ENCODE measurements at places on chromosomes 2 and 18.

GRCh38 chr2:178194600-178195389, 483 bp downstream of the OSBPL6 start:
- peak; percentile 66 for DNase-seq

DNA sequence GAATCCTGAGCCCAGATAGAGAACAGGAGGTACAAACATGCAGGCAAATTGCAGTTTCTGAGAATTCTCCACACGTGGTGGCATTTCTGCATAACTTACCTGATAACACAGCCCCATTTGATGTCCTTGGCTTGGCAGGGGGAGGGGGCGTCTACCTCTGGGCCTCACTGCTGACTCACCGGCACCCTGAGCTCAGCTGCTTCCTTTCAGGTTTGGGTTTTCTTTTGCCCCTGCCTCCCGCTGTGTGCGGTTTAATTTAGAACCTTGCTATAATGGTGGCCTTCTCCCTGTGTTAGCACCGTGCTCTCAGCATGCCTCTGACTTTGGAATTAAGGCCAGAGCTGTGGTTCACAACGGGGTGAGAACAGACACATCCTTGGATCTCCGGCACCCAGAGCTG, 4.4 kb downstream of the CTIF start:
- no peak for DNase-seq

- DNase-seq = no peak
These were observed 26.8 kb downstream of the PKDCC start for GRCh38 chr2:42074661-42075060.

DNA sequence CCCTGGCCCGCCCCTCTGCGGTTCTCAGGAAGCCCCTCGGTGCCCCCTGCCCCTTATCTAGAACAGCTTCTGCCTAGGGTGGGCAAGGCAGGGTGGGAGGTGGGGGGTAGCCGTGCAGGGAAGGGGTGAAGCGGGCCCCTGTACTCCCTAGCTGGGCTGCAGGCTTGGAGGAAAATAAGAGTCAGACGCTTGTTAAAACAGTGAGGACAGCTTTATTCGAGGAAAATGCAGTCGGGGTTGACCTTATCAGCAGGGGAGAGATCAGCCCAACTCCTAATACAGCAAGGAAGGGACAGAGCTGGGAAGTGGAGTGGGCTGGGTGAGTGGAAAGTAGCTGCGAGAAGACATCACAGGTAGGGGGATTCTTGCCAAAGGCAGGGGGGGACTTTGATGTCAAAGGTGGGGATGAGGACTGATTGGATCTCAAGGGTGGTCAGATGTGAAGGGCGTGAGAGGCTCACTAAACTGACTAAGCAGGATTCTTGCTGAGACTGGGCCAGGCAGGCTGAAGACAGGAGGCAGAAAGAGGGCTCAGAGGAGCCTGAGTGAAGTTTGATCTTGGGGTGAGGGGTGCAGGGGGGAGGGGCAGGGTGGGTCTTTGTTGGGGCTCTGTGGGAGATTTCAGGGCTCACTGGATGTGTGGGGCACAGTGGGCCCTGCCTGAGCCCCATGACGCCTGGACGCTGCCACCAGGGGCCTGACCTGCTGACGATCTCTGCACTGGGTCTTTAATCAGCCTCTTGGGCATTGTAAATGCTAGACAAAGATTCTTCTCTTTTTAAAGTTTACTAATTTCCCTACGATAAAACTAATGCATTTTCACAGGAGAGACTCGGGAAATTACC, 29.9 kb downstream of the HPCAL1 start:
- peak; percentile 48 for DNase-seq

GRCh38 chr2:203798296-203799087, 69.1 kb upstream of the CTLA4 start:
- DNase-seq = no peak

DNA sequence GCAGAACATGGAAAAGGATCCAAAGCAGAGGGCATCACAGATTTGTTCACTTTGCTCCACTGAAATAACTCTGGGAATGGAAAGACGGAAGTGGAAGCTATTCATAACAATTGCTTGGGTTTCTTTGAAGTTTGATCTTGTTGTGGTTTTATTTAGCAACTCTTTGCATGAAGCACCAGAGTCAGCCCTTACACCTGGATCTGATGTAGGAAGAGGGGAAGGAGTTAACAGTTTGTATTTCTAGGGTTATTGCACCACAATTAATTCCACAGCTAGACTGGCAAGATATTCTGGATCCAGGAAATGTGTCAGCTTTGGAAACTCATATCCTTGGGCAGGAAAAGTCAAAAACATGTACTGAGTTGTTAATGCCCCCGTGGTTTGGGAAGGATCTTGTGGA, 1143.4 kb downstream of the CNTNAP5 start:
- DNase-seq = no peak

- no peak for DNase-seq
These were observed 42.8 kb upstream of the COL3A1 start for GRCh38 chr2:188931361-188931760.

DNA sequence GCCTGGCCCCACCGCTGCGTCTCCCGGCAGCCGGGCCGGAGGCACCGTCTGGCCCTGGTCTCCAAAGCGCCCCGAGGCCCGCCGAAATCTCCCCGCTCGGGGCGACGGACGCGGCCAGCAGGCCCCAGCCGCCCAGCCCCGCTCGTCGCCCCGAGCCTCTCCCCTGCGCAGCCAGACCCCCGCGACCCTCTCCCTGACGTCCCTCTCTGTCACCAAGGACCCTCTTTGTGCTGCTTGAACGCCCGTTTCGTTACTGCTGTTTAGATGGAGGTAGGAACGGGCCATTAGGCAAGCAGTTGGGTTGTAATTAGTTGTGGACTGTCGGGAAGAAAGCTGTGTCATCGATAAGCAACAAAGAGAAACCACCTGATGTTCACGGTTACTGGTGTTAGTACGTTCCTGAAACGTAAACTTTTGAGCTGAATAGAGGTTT, 686 bp downstream of the UBXN4 start:
- peak; percentile 33 for DNase-seq

DNA sequence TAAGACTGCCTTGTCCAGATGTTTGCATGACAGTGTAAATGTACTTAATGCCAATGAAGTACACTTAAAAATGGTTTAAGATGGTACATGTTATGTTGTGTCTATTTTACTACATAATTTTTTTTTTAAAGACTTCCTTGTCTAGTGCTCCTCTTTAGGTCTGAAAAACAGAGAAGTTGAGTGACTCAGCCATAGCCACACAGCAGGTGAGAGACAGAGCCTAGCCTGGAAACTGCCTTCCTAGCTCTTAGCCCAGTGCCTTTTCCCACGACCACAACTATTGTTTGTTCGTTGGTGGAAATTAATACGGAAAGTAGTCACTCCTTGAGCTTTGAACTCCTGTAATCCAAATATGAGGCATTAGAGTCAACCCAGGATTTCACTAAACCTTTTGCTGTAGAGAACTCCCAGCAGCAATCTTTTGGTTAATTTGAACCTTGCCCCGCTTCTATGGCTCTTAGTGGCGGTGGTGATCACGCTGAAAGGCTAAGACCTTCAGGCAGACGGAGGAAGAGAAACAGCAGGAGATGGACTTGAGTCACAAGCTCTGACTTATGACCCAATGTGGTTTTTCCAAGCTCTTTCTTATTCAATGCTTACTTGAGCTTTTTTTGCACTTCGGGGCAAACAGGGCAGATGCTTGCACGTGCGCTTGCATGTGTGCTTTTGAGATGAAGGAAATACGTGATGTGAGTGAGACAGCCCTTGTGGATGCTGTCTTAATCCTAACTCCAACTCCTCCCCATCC, 21.2 kb downstream of the TRIB2 start:
- DNase-seq = no peak

GRCh38 chr2:44741507-44741906, 200.0 kb upstream of the SIX3 start:
- no peak for DNase-seq

GRCh38 chr2:165692906-165693305, 101.1 kb downstream of the GALNT3 start:
- DNase-seq = no peak

GRCh38 chr2:10303694-10304378, 1.1 kb downstream of the HPCAL1 start:
- no peak for DNase-seq

- no peak for DNase-seq
These were observed 51.2 kb downstream of the CYRIA start for GRCh38 chr2:16614314-16614860.

GRCh38 chr2:241112592-241112991, 10.5 kb upstream of the MTERF4 start:
- no peak for DNase-seq

DNA sequence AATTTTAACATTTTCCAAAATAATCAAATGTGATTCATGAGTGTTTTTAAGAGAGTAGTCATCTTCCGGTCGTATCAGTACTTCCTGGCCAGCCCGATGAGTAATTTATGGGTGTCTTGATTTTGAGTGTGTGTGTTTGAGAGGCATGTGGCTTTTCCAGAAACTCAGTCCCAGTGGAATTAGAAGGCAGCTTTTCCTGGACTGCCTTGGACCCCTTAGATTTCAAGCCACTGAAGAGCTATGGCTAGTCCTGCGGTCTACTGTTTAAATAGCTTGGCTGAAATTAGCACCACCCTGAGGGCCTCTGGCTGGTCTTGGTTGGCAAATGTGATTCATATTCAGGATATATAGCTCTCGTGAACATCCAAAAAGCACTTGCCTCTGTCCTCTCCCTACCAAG, 59.4 kb downstream of the HK2 start:
- DNase-seq = no peak

GRCh38 chr2:226678422-226678821, 121.2 kb downstream of the IRS1 start:
- DNase-seq = no peak

DNA sequence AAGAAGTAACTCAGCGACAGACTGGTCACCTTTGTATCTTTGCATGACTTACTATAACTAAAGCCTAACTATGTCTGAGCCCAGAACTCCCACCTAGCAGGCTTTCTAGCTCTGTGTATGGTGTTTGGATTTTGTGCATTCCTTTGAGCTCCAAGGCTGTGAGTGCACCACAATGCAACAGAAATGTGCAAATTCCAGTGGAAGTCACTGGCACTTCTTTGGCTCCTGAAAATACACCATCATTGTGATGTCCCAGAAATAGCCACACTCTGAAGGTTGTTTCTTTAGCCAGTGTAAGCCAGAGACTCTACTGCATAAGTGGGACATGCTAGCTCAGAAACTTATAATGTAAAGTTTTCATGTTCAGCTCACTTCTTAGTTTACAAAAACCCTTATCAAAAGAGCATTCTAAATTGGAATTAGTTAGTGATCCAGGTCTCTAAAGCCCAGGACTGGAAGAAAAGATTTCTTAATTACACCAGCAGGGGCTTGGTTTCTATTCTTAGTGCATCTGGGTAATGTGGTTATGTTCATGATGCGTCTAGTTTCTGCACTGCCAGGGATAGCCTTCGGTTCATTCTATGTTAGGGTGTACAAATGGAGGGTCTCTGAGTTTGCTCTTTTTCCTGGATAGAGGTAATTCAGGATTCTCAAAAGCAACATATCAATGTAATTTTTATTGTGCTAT, 1239.5 kb upstream of the ZEB2 start:
- no peak for DNase-seq

GRCh38 chr18:51453594-51453993, 256.1 kb upstream of the MEX3C start:
- no peak for DNase-seq

GRCh38 chr2:209340522-209340921, 83.3 kb upstream of the MAP2 start:
- DNase-seq = no peak

- DNase-seq = no peak
These were observed 61.0 kb downstream of the LPIN1 start for GRCh38 chr2:11807156-11808015.

DNA sequence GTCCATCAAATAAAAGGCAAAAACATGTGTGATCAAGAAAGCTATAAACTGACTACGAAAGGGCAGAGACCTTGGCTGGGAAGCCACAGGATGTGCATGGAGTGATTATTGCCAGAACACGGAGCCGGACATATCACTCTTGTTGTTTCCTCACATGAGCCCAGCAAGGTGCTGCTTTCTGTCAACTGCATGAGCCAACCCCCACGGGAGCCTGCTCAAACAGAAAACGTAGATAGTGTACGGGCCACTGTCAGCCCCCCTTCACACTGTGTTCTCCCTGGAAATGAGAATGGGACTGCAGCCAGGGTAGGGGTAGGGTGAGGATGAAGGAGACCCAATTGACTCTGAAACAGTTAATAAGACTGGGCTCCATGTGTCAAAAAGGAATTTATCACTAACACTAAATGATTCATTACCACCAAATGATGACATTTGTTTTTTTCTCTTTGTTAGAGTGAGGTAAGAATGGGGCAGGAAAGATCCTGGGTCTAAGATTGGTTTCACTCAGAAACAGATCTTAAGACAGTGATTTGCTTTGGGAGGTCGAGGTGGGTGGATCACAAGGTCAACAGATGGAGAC, 235.8 kb downstream of the MREG start:
- DNase-seq = no peak

GRCh38 chr2:201260302-201260800, at the start of gene CASP8:
CASP8 (plus strand) TSS chr2:201260536; CDS start chr2:201266487, 5,951 bp downstream.
- DNase-seq = no peak

DNA sequence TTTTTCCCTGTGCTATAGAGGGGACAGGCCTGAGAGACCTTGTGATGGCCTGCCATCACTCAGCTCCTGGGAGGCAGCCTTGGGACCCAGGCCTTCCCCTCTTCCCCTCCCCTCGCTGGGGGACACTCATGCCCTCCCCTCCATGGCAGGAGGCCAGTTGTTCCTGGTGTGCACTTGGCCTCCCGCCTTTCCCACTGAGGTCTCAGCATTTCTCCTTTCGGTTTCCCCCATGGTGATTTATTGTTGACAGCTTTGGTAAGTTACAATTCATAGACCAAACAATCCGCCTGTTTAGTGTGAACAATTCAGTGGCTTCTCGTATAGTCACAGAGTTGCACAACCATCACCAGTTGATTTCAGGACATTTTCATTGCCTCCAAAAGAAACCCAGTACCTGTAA, 10.2 kb upstream of the CNDP1 start:
- no peak for DNase-seq

GRCh38 chr18:22367303-22367702, 50.4 kb downstream of the CTAGE1 start:
- no peak for DNase-seq

GRCh38 chr2:67645280-67646138, 248.4 kb downstream of the ETAA1 start:
- no peak for DNase-seq

DNA sequence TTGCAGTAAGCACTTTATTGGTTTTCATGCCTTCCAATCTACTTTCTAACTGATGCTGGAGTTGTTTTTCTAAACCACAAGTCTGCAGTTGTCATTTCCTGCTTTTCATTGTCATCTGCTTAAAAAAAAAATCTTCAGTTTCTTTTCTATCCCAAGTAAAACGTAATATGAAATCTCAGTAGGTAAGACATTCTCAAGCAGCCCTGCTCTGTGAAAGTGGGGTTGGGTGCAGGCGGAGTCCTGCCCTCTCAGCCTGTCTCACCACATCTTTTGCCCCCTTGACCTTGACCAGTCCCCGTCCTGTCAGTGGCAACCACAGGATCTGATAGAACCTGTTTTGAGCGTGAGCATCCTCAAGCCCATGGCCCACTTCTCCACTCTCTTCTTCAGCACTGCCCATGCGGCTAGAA, 80.0 kb upstream of the CPO start:
- DNase-seq = no peak
